ENCODE measurements at places on chromosomes 7 and 10.

DNA sequence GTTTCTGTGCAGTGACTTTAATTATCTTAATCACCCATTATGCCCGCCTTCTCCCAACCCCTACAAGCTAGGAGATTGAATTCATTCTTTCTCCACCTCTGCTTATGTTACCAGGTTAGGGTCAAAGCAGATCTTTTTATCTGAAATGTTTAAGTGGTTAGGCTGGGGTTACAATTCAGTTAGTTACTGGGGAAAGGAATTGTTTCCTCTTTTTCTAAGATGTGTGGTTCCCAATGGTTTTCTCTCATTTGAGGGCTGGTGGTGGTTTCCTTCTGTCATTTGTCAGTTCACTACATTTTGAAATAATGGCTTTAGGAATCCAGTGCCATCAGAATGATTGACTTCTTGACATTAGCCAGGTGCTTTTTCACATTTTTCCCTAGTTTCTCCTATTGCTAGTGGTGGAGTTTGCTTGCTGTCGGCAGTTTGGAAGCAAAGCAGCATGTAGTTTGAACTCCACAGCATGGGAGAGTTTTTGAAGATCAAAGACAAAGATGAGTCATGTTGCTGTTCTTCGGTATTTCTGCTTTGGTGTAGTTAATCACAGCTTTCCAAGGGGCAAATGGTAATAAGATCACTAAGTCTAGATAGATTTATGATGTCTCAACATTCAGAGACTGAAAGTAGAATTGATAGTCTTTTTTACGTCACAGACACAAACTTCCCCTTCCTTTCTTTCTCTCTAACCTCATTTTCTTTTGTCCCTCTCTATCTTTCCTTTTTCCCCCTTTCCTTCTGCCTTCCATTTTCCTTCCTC lies 168.2 kb downstream of the SND1 start:
- DNase-seq, result no peak

GRCh38 chr10:62264126-62264525 lies 4.5 kb downstream of the RTKN2 start:
- no peak for DNase-seq

GRCh38 chr7:122430710-122431109 lies 126.2 kb upstream of the FEZF1 start:
- no peak for DNase-seq

DNA sequence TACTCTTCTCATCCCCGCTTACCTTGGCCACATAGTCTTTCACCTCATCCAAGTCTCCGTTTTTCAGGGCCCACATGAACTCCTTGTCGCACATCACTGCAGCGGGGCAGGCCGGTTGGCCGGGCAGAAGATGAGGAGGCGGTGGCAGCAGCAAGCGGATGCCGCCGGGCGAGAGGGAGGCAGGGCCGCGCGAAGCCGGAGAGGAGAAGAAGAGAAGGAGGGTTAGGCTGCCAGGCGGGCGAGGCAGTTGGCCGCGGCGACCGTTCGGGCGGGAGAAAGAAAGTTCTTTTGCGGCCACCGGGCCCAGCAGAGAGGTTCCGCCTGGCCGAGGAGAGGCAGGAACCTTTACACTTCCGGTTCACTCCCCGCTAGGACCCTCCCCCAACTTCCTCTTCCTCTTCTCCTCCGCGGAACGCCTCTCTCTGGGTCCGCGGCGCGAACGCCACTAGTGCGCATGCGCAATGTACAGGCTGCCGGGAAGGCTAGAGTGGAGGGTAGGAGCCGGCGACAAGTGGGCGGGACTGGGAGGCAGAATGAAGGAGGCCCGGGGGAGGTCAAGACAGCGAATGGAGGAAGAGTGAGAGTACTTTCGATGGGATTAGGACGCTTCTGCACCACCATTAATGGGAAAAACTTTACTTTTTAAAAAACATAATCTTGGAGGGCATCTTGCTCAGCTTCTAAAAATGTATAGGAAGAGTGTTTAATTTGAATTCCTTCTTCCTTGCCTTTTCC lies at the start of gene MTPN:
Gene MTPN, minus strand, starts transcription at position 353 of the 735 bp plus-strand sequence. Its CDS starts 259 bp downstream, at position 94.
- peak; percentile 97 for DNase-seq

DNA sequence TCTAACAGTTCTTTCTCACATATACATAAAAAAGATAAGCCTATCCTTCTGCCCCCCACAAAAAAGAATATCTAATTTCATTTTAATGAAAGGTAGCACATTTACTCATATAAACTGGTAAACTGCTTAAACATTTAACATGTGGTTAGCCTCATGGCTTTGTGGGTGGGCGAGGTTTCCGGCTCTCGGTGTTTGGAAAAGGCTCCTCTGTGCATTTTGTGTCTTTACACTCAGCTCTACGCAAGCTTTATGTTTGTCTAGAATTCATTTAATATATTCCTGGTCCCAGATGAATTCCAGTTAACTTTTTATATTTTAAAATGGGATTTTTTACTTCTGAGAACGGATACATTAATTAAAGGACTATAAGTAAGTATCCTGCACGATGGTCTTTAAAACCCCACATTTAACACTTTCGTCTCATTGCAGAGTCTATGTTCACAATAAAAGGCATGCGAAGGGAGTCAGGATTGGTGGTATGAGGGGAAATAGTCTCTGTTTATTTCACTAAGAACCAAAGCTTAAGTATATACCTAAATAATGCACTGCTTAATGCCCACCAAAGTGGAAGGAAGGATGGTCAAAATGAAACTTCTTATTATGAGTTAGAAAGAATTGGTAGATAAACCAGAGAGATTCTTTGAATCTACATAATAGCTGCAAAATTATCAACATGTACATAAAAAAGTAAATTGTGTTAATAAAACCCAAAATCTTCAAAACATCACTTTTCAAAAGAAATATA lies 197.2 kb downstream of the CRPPA start:
- DNase-seq, result no peak

GRCh38 chr7:157719008-157719682 lies 382.3 kb downstream of the DNAJB6 start:
- no peak for DNase-seq

GRCh38 chr10:125055446-125055845 lies 104.9 kb downstream of the CTBP2 start:
- no peak for DNase-seq
